ENCODE measurements at places on chromosomes 3 and 15. TPM values are rescaled to one million over a fixed set of nuclear protein-coding genes. Genes with fewer than 3 reads are reported as not detected.

GOLGA6A gene
- 2.6 TPM for total RNA-seq

MYH15 gene
- total RNA-seq = 0.48 TPM

DNA sequence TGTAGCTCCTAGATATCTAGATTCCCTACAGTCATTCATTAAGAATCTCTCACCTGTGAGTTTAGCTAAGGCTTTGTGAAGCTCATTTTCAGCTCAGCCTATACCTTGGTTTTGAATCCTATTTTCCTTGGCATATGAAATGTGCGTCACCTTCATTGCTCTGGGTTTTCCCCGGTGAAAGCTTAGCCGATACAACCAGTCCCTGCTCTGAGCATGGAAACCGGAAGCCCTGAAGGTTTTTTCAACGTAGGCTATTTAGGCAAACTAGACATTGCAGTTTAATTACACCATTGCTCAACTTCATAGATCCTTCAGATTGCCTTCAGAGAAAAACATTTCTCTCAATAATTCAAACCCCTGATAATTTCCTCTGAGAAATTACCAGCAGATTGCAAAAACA lies 206.8 kb upstream of the TPRG1 start:
- no peak for DNase-seq

GRCh38 chr15:84009616-84010015 lies 226.0 kb upstream of the GOLGA6L4 start:
- DNase-seq = no peak

- DNase-seq = no peak
These were observed 361.5 kb upstream of the DPH6 start for GRCh38 chr15:35907511-35907910.

GRCh38 chr3:119420196-119420595 lies 43.2 kb downstream of the TMEM39A start:
- DNase-seq = no peak

DNA sequence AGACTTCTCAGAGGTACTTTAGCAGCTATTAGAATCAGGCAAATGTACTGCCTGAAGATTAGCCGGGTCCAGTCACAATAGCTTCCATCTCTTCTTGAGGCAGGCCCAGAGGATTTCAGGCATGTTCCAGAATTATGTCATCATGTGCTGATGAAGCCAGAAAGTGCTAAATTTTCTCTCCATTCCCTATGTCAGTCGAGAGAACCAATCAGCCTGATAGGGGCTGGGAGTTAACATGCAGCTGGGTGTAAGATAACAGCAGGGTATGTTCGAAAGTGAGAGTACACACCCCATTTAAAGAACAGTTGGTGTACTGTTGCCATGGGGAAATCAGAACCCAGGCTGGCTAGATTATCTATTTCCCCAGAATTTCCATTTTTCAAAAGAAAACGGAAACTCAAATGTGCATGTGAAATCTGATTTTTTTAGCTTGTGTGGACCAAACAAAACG lies 48.7 kb downstream of the MYH15 start:
- DNase-seq = peak; percentile 76

DNA sequence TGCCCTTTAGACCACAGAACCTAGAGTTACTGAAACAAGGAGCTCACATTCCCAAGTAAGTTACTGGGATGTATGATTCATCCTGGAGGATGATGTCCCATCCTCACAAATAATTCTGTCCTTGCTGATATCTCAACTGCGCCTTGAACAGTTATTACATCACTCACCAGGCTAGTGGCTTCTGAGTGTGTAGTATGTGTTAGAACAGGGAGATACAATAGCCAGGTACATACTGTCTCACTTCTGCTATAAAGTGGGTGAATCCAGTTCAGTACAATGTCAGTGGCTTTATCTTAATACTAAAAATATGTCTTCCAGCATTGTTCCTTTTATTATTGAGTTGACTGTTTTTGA lies 483.2 kb upstream of the FRG2C start:
- no peak for DNase-seq

DNA sequence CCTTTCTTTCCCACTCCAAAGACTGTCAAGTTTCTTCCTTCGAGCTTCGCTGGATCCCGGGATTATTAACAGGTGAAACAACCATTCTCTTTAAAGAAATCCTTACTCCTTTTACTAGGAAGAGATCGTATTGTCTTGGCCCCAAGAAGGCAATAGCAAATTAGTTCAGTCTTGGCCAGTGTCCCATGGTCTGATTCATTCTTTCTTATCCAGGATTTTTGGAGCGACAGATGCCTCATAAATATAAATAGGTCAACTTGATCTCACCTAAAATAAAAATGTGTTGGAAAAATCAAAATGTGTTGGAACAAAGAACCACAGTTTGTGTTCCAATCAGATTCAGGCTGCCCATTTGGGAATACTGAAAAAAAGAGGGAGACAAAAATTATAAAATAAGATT lies 140.1 kb upstream of the TMEM108 start:
- no peak for DNase-seq
